GDM1 (cell line): ENCODE measurements at places on chromosomes 13 and 19.

GRCh38 chr19:3398900-3399278 lies 32.5 kb downstream of the NFIC start:
- no peak for DNase-seq

- DNase-seq: no peak
Observed at GRCh38 chr13:85266331-85266730, 532.9 kb downstream of the SLITRK6 start.

GRCh38 chr19:11480715-11481533 lies at the start of gene ELAVL3:
Gene ELAVL3 (minus strand): TSS chr19:11481046. CDS start chr19:11480608, 438 bp downstream.
- DNase-seq: no peak

DNA sequence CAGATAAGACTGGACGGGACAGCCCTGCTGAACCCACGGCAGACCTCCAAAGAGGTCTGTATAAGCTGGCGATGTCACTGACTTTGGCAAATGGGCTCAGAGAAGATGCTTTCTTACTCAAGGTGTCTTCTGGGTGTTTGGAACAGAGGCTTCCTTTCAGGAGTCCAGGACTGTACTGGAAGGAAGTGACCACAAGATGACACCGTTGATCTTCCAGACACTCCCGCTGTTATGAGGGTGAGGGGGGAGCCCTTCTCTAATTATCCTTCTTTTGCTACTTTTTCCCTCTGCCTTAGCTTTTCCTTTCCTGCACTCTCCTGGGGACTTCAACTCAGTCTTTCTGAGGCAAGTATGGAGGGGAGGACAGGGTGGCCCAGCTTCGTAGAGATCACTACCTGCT lies 65.2 kb upstream of the ZNF599 start:
- no peak for DNase-seq

DNA sequence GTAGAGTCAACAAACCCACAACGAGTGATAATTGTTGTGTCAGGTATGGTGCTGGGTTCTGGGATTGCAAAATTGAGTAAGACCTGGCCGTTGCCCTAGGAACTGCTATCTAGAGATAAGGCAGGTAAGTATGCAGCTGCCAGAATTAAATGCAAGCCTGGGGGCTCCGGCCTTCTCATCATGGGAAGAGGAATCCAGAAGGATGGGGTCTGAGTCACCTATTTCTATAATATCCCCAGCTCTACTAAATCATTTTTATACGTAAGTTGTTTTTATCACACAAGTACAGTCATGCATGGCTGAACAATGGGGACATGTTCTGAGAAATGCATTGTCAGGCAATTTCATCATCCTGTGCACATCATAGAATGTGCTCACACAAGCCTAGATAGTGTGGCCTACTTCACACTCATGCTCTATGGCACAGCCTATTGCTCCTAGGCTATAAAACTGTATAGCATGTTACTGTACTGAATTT lies 203.0 kb downstream of the KLF5 start:
- DNase-seq: no peak

DNA sequence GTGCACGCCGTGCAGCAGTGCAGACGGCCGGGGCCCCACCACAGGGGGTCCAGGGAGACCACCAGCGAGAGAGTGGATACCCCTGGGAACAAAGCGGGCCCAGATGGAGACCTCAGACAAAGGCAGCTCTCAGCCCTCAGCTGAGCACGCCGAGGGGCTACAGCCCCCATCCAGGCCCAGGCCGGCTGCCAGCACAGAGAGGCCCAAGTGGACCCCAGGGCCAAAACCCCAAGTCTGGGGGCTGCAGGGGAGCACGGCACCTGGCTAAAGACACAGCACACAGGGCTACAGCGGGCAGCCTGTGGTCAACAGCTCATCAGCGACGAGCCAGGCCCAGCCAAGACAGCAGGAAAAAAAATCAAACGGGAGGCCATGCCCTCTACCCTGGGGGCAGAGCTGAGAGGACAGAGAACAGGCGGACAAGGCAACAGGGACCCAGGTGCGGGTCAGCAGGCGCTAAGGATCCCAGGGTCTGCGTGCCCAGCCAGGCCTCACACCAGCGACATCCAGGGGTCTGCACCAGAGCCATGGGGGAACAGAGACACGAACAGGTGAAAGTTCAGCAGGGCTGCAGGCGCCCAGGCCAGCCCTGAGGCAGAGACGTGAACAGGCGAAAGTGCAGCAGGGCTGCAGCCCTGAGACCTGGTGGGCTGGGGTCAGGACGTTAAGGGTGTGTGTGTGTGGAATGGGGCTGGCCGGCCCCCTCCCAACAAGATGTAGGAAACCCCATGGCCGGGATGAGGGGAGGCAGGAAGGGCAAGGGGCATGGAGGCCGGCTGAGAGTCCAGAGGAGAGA lies 34.3 kb downstream of the RASA3 start:
- no peak for DNase-seq

DNA sequence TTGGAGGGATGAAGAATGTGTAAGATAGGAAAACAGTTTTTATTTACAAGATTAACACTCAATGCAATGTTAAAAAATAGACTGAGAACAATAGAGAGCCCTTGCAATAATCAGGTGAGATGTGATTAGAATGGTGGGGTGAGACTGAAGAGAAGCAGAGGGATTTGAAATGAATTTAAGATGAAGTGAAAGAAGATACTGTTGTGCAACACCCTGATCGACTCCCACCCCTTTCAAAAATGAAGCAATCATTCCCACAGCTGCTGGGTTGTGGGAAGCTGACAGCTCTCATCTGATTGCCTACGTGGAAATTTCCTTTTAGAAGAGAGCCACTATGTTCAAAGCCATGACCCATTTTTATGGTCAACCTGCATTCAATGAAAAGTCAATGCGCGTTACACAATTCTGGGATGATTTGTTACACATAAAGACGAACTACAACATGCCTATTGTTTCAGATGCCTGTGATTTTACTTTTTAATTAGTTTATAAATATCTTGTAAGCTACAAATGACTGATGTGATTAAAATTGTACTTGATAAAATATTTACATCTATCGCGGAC lies 1374.8 kb downstream of the PCDH9 start:
- no peak for DNase-seq

DNA sequence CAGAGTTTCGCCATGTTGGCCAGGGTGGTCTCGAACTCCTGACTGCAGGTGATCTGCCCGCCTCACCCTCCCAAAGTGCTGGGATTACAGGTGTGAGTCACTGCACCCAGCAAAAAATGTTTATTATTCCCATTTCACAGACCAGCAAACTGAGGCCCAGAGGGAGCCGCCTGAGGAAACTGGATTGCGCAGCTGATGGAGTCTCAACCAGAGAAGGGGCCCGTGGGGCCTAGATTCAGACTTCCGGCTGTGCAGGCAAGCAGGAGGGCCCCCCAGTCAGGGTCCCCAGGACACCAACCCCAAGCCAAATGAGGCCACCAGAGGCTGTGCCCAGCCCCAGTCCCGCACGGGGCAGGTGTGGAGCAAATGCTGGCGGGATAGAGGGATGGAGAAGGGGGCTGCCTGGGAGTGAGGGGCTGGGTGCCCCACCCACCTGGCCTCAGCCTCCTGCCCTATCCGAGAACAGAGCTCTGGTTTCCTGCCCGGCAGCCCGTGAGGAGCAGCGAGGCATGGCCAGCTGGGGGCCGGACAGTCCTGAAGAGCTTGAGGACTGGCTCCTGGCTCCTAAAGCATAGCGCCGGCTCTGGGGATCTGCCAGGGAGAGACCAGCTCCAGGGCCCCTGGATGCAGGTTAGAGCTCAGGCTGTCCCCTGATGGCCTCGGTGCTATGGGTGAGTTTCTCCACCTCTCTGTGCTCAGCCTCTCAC lies 22.0 kb downstream of the MISP start:
- DNase-seq: no peak

DNA sequence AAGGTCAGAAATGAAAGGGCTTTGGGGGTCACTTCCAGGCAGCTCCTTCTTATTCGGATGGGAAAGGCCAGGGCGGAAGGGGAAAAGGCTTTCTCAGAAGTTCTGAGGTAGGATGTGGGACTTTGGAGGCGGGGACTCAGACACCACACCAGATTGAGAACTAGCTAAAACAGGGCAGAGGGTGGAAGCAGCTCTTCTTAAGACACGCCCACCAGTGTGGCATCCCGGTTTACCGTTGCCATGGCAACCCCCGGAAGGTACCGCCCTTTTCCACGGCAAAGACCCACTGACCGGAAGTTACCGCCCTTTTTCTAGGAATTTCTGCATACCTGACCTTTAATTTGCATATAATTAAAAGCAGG lies 3.8 kb upstream of the LILRA5 start:
- DNase-seq: no peak

GRCh38 chr19:35693422-35693821 lies 10.9 kb upstream of the ZBTB32 start:
- no peak for DNase-seq

GRCh38 chr19:48539503-48540096 lies 12.4 kb upstream of the SULT2B1 start:
- no peak for DNase-seq
